ENCODE measurements at places on chromosomes 2 and 18.

DNA sequence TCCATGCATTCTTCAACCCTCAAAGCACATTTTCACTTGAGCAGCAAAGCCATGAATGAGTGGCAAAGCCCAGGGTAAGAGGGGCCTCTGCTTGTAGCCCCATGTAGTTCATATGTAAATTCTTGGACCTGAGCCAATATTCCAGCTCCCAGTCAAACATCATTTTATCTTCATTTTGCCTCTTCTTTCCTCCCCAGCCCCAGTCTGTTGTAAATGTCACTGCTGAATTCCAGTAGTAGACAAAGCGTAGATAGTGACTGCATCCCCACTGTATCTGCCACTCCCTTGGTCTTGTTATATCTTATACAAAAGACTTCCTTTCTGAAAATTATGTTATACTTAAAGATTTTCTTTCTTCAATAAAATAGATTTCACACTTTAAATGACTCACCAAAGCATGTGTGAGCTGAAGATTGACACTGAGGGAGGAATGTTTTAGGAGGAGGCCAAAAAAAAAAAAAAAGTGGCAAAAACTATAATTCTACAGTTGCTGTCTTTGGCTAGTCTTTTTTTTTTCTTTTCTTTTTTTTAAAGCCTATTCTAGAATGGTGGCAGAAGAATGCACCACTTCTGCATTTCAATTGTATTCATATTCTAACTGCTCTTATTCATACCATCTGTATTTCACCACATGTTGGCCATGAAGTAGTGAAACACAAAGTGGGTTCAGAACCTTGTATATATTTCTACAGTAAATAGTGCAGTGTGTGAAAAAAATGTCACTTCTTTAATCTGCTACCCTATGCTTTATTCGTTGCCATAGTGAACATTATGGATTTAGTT, 306.1 kb downstream of the CPS1 start:
- no peak for DNase-seq

DNA sequence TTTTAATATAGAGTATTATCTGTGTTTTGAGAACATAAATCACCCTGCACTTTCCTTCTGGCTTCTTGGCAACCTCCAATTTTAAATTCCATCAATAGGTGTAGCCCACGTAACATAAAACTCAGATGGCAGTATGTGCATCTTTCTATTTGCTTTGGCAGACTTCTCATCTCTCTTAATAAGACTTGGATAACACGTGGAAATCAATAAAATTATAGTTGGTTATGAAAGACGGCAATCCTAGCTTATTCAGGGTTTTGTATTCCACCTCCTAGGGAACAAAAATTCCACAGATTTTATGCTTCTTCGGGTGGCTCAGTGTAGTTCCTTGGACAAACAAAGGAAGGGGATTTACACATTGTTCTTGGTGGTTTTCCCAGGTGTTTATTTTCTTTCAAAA, 299.3 kb downstream of the RND3 start:
- peak; percentile 78 for DNase-seq

GRCh38 chr2:144496092-144496976, 23.6 kb downstream of the ZEB2 start:
- DNase-seq, result no peak

GRCh38 chr2:20582600-20583221, 68.2 kb downstream of the HS1BP3 start:
- DNase-seq, result no peak

- peak; percentile 1 for DNase-seq
These were observed 324.1 kb downstream of the CCDC178 start for GRCh38 chr18:33116376-33116775.

GRCh38 chr2:223870840-223871611, 33.6 kb upstream of the AP1S3 start:
- peak; percentile 25 for DNase-seq

GRCh38 chr18:48038636-48039035, 108.2 kb upstream of the SMAD2 start:
- no peak for DNase-seq

- peak; percentile 99 for DNase-seq
These were observed 127.9 kb upstream of the SH3BP4 start for GRCh38 chr2:234823877-234824376.

- no peak for DNase-seq
These were observed 28.5 kb downstream of the INPP4A start for GRCh38 chr2:98472961-98473746.

DNA sequence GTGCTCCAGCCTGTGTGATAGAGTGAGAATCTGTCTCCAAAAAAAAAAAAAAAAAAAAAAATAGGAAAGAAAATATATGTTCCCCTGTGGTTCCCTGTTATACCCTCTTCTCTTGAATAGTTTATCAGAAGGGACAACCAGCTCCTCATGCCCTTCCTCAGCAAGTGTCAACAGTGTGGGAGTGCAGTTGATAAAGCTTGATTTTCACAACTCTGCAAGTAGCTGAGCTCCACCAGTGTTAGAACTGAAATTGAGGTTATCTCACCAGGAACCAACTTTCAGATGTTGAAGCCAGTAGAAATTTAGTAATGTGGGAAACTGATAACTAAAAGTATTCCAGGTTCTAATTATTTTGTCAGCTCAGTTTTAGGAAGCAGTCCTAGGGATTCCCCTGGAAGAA, 25.1 kb downstream of the NEDD4L start:
- no peak for DNase-seq

GRCh38 chr18:70024829-70025228, 77.2 kb upstream of the CD226 start:
- DNase-seq, result no peak

DNA sequence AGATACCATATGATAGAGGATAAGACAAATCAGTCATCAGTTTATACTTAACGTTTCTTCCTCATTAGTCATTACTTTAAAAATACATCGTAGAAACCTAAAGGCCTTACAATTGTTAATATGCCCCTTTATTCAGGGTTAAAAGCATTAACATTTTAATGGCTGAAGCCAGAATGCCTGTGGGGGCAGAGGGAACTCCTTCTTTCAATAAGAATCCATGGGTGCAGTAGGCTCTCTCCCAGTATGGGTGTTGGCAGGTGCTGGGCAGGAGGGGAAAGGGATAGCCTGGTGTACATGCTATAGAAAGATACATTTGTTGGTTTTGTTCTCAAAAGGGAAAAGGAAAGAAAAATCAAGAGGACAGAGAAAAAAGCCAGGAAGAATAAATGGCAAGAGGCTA, 1035.7 kb upstream of the POU3F3 start:
- no peak for DNase-seq

DNA sequence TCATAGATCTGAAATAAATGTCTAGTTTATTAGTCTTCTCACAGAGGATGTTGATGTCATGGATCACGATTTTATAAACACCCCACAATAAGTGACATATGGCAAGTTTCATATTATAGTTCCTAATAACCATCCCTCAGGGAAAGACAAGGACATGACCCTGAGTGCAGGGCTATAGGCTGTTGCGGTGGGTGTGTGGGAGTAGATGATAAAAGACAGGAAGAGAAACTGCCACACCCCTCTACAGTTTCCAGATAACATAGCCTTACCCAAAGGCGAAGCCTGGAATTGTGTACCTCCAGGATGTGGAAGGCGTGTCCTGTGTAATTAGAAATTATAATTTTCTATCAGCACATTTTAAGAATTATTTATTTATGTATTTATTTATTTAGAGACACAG, 2.4 kb upstream of the NEDD4L start:
- no peak for DNase-seq

- no peak for DNase-seq
These were observed 821.8 kb downstream of the MBD2 start for GRCh38 chr18:53402670-53403069.

DNA sequence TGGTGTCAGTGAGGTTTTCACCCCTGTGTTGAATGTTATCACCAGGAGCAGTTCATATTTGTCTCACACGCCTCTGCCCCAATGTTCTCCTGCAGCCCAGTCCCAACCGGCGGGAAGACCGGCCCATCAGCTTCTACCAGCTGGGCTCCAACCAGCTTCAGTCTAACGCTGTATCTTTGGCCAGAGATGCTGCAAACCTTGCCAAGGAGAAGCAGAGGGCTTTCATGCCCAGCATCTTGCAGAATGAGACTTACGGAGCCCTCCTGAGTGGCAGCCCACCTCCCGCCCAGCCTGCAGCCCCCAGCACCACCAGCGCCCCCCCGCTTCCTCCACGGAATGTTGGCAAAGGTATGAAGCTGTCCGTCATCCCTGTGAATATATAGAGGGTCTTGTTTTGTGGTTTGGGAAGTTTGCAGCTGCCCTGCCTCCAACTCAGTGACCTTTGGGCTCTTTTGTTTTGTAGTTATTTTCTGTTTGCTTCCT, 35.1 kb downstream of the ITGB1BP1 start:
- no peak for DNase-seq

- peak; percentile 43 for DNase-seq
These were observed 745.6 kb upstream of the RAB6C start for GRCh38 chr2:129233751-129234406.

DNA sequence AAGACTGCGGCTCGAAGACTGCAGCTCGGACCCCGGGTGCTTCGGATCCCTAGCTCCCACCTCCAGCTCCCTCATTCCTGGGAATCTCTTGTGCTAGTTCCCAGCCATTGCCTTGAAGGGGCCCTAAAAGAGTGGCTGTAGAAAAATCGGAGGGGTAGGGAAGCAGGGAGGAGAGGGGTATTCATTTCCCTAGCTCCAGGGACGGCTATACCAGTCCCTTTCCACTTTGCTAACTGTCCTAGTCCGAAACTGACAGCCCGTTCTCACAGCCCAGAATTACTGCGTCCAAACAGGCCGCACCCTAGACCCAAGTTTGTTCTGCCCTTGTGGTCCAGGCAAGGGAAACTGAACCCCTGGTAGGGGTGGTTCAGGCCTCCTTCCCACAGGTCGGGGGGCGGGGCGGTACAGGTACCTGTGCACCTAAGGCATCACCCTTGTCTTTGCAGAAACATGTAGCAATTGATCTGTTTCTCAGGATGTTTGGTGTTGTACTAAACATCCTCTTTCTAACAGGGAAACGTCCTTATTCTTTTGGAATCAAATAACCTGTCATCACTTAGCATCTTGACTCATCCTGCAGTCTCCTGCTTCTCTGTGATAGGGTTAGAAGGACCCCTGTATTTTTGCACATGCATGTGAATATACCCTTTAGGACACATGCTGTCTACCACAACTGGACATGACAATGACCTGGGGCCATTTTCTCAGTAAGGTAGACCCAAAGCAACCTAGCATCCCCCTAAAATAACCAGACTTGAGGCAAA, 4.0 kb downstream of the EMX1 start:
- DNase-seq, result no peak

GRCh38 chr2:160352500-160352899, 141.1 kb downstream of the RBMS1 start:
- no peak for DNase-seq

DNA sequence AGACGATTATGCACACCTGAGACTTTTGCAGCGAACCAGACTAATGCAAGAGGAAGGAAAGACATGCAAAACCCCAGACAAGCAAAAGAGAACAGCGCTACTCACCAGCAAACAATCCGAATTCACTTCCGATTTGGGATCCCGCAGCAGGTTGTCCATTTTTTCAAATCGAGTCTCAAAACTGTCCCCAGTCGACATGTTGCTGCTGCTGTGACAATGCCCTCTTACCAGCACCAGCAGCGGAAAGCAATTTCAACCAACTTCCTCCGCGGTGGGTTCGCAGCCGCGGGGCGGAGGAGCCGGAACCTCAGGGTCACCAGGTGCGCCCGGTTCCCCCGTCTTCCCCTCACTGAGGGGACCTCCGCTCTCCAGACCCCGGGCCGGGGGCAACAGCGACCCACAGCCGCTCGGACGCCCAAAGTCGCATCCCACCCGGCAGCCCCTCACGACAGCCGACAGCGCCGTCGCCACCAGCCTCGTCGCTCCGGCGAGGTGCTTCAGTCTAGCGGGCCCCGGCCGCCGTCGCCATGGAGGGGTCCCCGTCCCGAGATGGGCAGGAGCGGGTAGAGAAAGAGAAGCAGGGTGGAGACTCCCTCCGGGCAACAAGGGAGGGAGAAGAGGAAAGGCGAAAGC, 784 bp downstream of the ROCK1 start:
- peak; percentile 26 for DNase-seq

DNA sequence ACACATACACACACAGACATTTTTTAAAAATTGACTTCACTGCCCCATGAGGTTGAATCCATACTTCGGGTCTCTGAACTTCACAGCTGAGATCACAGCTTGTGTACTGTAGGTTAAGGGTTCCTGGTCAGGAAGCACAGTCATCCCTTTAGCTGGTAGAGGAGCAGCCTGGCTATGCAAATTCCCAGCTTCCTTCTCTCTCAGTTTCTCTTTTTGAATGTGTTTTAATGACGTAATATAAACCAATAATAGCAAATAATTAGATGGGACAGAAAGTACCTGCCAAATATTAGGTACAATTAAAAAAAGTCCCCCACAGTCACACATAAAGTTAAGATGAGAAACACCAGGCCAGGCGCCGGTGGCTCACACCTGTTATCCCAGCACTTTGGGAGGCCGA, 178.7 kb downstream of the ZNF385B start:
- no peak for DNase-seq

GRCh38 chr18:63131106-63131958, 188.2 kb downstream of the BCL2 start:
- peak; percentile 64 for DNase-seq

DNA sequence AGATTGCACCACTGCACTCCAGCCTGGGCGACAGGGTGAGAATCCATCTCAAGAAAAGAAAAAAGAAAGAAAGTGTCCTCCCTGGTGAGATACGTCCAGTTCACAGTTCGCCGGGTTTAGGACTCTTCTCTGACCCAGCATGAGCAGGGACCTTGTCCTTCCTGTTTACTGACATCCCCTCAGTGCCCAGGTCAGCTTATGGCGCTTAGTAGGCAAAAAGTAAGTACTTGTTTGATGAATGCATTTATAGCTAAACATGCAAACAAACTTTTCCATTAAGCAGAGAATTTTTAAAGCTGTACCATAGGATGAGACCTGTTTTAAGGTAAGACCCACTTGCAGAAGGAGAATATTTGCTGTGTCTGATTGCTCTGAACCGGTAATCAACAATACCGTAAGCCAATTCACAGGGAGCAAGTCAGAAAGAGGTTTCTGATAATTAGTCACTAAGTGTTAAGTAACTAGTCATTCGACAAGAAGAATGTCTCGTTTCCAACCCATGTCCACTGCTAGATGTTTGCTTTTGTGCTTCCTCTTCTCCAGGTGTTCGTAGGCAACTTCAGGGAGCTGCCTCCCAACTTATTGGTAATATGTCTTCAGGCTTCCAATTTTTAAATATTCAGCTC, 40.0 kb downstream of the MOGAT1 start:
- no peak for DNase-seq

- DNase-seq, result peak; percentile 98
These were observed 8.1 kb downstream of the SMAD7 start for GRCh38 chr18:48942554-48943261.

GRCh38 chr2:100146657-100146960, 4.2 kb upstream of the AFF3 start:
- no peak for DNase-seq

Data from fibroblast of upper back skin (primary cell).